CD4-positive, alpha-beta memory T cell (primary cell): ENCODE measurements at places on chromosomes 4 and X.

GRCh38 chr4:88900432-88900831 is 156.6 kb downstream of the FAM13A start:
- H3K36me3 ChIP-seq: no peaks in the 10 kb centered on the region
- no peak for DNase-seq
- H3K27ac ChIP-seq: no peak overlapping the region
- no peak overlapping the region for H3K4me3 ChIP-seq
- H3K27me3 ChIP-seq: no peaks in the 10 kb centered on the region
- H3K4me1 ChIP-seq: no peaks in the 10 kb centered on the region

- DNase-seq: no peak
- no peaks in the 10 kb centered on the region for H3K4me1 ChIP-seq
- no peaks in the 10 kb centered on the region for H3K36me3 ChIP-seq
- H3K27me3 ChIP-seq: no peaks in the 10 kb centered on the region
- no peak overlapping the region for H3K27ac ChIP-seq
Observed at GRCh38 chrX:31058284-31058683, 13.6 kb downstream of the FTHL17 start.

GRCh38 chr4:145709843-145710242 is 29.9 kb downstream of the C4orf51 start:
- no peaks in the 10 kb centered on the region for H3K36me3 ChIP-seq
- no peak for DNase-seq
- H3K27ac ChIP-seq: no peak overlapping the region
- no peaks in the 10 kb centered on the region for H3K27me3 ChIP-seq

DNA sequence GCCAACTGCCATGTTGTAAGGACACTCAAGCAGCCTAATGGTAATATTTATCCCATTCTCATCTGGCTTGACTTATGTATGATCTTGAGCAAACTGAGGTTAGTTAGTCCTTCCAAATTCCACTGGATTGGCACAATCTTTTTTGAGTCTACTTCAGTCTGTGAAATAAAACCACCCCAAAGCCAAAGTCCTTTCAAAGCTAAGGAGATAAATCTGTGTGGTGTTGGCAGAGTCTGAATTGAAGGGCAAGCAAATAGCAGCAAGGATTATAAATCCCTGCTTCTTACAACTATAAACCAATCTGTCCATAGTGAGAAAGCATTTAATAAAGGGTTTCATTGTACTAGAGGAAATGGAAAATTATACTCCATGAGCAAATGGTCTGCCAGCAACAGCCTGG is 233.9 kb upstream of the GLRA2 start:
- no peak for DNase-seq
- H3K4me3 ChIP-seq: no peak overlapping the region
- H3K27me3 ChIP-seq: no peaks in the 10 kb centered on the region
- H3K36me3 ChIP-seq: no peaks in the 10 kb centered on the region
